Caudate nucleus (tissue), 63 donors: ENCODE measurements at places on chromosomes 6 and 20.

GRCh38 chr20:64216910-64217309, 38.6 kb upstream of the PCMTD2 start:
- no peak for DNase-seq

GRCh38 chr20:44747166-44748004, 1.7 kb downstream of the KCNK15 start:
- peak; percentile 63 for DNase-seq

DNA sequence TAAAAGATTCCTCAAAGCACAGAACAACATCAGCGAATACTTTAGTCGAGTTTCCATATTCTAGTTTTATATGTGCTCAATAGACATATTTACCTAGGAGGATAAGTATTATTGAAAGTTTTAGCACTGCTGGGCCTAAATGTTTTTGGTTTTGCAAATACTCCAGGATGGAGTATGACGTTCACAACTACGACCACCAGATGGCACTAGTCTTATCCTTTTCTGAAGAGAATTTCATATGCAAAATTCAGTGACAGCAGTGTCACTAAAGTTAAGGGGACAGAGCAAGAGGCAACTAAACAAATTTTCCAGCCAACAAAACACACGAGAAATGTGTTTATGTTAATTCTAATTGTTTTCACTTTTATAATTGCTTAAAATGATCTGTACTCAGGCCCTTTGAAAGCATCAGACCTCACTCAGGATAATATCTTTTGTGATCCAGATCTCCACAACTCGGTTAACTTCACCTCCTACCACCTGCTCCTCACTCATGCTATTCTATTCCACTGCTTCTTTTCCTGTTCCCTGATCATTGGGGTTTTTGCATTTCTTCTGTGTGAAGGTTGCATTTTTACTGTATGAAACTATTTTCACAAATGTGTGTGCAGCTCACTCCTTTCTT, 220.8 kb downstream of the TRDN start:
- peak; percentile 10 for DNase-seq

DNA sequence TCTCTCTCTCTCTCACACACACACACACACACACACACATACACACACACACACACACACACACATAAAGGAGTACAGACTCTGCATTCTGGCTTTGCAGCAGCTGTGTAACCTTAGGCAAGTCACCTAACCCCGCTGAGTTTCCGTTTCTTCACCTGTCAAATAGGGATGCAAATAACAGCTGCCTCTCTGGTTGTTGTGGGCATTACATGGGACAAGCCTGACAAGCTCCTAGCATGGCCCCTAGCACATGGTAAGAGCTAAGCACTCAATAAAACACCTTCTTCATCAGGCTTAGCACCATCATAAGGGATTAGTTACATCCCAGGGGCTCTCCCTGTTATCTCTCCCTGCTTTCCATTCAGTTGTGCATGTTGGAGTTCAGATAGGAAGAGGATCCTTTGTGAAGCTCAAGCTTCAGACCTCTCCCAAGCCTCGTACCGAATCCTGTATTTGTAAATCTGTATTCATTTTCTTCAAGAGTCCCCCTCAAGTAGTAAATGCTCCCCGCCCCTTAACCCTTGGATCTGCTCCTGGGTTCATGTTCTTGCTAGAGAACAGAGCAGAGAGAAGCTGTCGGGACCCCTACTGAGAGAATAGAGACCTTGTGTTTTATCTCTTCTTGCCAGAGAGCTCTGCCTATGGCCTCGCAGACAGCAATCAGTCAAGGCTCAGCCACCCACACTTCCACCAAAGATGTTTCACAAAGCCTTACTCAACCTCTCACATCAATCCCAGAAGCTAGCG, 2.2 kb downstream of the SLC13A3 start:
- peak; percentile 9 for DNase-seq

DNA sequence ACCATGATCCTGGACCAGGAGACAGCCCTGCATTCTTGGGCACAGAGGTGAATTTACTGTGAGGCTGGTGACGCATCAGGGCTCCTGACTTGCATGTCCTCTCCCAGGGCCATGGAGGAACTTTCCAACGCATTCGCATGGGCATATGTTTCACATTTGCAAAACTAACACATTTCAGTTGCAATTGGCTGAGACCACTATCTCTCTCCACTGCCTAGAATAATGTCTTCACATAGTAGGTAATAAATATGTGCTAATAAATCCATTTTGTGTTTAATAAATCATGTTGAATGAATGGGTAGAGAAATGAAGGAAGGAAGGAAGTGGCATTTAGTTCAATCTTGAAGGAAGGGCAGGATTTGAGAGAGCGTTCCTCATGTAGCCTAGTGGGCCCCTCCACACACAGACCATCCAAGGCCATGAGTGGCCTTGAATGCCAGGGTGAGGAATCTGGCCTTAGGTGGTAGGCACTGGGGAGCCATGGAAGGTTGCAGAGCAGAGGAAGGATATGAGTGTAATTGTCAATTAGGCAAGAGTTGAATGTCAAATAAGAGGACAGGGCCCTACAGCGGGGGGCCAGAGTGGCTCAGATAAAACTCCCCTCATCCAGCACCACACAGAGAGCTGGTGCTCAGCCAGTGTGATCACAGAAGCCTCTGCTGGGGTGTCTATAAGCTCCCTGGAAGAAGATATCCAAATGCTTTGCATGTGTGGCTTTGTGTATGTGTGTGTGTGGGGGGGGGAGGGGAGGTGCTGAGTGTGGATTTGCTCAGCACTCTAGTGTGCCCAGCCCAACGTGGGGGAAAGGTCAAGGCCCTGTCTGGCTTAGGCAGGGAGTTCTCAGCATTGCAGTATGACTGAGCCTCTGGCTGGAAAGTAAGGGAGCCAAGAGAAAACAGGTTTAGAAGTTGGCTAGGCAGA, 30.9 kb upstream of the CCN5 start:
- DNase-seq: no peak

DNA sequence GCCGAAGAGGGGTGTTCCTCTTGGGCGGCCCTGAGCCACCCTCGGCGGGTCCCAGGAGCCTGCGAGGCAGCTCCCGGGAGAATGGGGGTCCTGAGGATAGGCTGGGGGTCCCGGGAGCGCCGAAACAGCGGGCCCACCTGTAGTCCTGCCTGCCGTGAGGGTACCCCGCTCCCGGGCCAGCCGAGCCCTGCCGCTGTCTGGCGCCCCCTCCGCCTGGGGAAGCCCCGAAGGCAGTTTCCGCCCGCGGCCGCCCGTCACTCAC, 280 bp downstream of the SPATA2 start:
- no peak for DNase-seq

- DNase-seq: no peak
These were observed 15.4 kb downstream of the C6orf141 start for GRCh38 chr6:49565855-49566254.

- no peak for DNase-seq
These were observed 5.2 kb upstream of the MANEA start for GRCh38 chr6:95572098-95572497.

GRCh38 chr6:111032484-111033140, 50.8 kb downstream of the RPF2 start:
- DNase-seq: no peak

DNA sequence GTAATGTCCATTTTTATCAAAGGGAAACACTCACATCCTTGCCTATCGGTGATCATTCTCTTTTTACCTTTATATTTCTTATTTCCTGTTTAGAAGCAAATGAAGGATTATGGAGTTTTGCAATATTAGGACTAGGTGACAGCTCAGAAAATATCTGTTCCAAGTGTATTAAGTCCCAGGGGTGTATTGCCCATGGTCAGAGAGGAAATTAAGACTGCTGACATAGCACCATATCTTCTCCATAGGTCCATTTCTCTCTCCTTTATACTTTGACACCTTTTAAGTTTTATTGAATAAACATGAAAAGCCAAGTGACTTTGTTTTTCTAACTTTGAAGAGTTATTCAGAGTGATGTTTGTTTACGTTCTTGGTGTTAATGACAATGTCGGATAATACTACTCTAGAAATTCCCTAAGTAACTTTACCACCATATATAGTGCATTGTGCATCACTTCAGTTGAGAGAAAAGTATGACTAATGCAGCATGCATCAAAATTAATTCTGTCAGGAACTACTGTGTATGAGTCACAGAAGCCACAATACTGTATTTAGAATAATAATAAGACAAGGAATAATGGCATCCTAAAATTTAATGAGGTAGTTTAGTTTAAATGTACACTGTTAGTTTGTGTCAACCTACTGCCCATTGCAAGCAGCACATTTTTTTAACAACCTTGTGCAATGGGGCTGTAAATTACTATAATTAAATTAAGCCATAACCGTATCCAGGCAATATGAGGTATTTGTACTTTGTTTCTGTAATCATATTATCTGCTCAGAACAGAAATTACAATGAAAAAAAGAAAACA, 474.4 kb upstream of the RNF217 start:
- DNase-seq: no peak

DNA sequence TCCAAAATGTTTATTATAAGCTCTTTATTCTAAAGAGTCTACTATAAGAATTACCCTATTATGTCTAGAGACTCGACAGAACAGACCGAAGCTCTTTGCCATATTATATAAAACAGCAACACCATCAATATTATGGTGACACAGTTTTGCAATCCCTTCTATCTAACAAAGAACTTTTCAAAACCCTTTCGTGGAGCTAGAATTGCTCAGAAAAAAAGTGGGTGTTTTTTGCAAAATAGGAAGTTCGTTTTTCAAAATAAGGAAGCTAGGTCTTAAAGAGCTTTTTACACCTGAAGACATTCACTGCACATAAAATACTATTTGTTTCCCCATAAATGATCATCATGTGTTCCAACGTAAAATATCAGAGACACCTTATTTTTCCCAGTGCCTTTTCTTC, 240.0 kb downstream of the FOXC1 start:
- DNase-seq: no peak

- DNase-seq: no peak
These were observed 99.8 kb upstream of the PDE10A start for GRCh38 chr6:165762876-165763275.

DNA sequence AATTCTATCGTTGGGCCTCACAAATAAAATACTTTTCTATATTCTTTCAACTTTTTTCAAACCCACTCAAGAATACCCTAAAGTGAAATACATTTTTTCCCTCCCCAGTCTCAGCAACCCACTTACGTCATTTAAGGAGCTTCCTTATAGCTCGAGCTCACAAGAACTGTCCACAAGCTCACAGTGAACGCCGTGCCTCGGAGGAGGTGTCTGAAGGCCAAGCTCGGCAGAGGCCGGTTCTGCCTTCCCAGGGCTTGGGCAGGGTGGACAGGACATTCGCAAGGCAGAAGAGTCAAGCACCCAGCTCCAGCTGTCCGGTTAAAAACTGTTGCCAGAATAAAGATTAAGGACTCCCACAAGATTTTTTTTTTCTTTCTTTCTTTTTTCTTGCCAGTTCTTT, 802.3 kb downstream of the QKI start:
- no peak for DNase-seq

DNA sequence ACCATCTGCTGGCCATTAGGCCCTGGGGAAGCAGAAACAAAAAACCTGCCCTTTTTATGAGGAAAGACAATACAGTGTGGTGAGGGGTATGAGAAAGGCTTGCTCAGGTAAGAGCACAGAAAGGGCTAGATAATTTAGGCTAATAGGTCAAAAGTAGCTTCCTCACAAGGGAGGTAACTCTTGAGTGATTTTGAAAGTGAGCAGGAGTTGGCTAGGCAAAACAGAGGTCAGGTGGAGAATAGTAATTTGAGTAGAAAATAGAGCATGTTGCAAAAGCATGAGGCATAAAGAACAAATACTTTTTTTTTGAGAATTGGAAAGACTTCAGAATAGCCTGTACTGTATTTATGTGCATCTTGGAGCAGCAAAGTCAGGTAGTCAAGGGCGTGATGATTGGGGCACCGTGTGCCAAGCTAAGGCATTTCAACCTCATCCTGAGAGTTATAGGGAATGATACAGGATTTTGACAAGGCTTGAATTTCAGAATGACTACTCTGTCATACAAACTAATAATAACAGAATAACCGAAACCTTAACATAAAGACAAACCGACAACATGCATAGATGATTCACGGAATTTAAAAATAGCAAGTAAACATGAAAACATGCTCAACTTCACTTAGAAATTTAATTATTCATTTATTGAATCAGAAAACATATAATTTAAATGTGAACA, 123.0 kb upstream of the ENPP5 start:
- DNase-seq: no peak

DNA sequence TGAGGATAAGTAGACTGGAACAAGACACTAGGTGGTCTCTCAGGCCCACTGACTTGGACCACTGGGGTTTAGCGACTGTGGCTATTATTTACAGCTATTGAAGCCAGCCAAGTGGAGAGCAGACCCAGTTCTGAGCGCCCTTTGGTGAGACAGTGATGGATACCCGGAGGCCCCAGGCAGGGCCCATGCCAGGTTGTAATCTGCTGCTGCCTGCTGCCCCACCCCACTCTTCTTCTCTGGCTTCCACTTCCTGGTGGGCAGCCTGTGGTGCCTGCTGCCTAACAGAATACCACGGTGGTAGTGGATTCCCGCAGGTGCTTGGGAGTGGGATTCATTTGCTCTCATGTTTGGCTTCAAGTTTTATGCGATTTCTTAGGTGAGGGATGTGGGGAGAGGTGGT, 570 bp downstream of the RAB44 start:
- no peak for DNase-seq

DNA sequence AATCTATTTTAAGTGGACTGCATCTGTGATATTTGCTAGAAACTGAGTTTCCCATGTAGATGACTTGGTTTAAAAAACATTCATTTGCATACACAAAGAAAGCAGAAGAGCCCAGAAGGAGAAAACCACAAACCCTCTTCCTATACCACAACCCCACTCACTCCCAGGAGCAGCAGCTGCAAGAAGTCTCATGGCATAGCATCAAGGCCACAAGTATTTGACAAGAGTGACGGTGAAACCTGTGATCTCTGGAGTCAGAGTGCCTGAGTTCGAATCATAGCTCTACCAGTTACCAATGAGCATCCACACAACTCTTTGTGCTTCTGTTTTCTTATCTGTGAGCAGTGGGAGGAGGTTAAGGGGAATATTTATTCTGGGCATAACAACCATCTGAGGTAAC, 44.7 kb upstream of the SIRPG start:
- DNase-seq: no peak

GRCh38 chr6:125586074-125586473, 163.4 kb upstream of the HEY2 start:
- no peak for DNase-seq
